ENCODE measurements at places on chromosomes 3 and 15.
A peak's percentile ranks its signal among the peaks of the same experiment; 100 is the strongest.

- DNase-seq: no peak
Measured at GRCh38 chr3:59551834-59552233, 502.0 kb upstream of the CFAP20DC start.

DNA sequence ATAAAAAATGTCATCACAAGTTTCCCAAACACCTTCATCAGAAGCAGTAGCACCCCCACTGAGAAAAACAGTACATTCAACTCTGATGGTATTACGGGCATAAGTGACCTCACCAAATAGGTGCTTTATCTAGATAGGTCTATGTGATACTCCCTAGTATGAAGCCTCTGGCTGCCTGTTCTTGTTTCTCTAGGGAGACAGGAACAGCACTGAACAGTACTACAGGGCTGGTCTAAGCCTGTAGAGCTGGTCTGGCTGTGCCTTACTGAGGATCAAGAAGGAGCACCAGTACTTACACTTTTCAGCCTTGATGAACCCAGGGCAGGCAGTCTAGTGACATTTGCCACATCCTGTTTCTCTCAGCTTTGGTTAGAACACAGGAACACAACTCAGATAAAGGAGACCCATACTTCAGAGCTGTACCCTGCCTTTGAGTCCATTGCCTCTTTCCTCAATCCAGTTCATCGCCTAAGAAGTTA, 35.9 kb downstream of the OXNAD1 start:
- peak; percentile 29 for DNase-seq

GRCh38 chr3:164940745-164941144, 137.6 kb downstream of the SI start:
- no peak for DNase-seq

DNA sequence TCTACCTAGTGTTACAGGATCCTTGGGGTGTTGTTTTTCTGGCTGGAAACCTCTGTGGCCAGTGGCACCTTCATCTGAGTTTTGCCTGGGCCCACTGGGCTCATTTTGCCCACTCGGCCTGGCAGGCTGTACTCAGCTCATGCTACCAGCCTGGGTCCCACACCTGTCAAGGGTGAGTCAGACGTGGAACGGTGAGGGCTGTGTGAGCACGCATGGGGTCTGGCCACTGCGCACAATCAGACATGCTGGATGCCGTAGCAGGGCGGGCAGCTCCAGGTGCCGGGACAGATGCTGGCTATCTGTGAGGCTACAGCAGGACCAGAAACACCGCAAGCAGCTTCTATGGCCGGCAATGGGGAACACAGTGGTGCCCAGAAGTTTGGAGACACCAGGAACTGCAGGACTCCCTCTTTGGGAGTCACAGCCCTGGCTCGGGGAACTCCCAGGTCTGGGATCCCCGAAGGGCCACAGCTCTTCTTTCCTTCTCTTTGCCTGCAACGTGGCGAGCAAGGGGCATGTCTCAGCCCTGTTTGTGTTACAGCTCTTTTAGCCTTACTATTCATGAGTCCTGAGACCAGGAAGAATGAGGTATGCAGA, 35.9 kb upstream of the DNAJC13 start:
- no peak for DNase-seq

DNA sequence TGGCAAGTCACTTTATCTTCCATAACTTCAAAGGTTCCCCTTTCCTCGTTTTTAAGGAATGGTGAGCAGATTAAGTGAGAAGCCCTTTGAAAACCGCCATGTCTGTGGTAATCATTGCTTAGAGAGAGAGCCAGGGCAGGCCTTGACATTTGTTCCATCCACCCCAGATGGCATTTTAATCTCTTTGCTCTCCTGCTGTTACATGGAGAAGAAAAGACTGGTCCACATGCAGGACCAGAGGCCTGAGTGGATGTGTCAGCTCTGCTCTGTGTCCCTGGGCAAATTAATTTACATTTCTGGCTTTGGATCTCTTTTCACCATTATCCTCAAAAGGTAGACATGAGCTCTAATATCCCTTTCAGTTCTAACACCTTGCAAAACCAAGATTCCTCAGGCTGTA, 157.3 kb upstream of the LPP start:
- no peak for DNase-seq

DNA sequence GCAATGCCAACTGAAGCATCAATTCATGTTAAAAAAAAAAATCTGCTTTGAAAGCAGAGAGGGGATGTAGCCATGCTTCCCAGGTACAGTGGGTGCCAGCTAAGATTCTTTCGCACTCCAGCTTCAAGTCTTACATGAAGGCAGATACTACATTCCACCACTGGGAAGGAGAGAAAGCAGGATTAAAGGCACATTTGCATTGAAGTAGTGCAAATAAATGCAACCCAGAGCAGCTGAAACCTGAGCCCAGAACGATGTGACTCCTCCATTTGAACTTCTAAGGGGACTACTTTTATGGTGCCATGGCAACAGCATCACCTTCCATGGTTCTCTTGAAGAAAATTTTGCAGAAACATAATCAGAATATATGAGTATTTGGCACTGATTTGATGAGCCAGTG, 19.1 kb upstream of the GJD2 start:
- DNase-seq: no peak

DNA sequence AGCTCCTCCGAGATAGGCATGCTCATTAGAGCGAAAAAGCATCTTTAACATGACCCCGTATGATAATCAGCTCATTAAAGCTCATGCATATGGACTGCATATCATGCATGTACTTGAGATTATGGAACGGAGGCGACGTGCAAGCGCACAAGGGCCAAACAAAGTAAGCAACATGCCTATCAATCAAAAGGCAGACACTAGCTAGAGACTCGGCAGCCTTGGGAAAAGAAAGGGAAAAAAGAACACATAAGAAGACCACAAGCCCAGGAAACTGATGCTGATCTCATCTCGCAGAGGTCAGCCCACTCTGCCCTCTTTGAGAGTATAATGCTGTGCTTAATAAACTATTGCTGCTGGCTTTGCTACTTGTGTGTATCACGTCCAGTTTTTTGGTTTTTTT, 2.6 kb upstream of the ACOX2 start:
- DNase-seq: no peak

GRCh38 chr3:46131884-46132450, 76.1 kb downstream of the CCR1 start:
- no peak for DNase-seq

DNA sequence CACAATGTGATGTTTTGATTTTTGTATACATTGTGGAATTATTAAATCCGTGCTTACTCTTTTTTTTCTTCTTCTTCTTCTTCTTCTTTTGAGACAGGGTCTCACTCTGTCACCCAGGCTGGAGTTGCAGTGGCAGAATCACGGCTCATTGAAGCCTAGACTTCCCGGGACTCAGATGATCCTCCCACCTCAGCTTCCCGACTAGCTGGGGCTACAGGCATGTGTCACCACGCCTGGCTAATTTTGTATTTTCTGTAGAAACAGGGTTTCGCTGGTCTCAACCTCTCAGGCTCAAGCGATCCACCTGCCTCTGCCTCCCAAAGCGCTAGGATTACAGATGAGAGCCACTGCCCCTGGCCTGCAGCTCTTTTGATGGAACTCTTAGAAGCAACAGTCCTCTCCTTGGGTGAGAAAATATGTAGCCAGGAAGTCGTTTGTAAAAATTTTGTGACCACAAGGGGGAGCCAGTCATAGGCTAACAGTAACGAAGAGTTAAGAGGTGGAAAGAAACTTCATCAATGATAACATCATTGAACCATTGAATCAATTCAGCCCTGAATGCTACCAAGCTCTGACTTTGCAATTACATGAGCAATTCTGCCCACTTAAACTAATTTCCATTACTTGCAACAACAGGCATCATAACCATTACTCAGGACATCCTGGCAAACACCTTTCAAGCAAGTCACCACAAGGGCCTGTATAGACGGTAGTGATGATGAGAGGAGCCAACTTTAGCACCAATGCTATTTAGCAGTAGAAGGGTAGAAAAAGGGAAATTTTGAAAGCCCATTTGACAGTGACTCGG, 16.7 kb upstream of the CMTM7 start:
- DNase-seq: peak; percentile 26

DNA sequence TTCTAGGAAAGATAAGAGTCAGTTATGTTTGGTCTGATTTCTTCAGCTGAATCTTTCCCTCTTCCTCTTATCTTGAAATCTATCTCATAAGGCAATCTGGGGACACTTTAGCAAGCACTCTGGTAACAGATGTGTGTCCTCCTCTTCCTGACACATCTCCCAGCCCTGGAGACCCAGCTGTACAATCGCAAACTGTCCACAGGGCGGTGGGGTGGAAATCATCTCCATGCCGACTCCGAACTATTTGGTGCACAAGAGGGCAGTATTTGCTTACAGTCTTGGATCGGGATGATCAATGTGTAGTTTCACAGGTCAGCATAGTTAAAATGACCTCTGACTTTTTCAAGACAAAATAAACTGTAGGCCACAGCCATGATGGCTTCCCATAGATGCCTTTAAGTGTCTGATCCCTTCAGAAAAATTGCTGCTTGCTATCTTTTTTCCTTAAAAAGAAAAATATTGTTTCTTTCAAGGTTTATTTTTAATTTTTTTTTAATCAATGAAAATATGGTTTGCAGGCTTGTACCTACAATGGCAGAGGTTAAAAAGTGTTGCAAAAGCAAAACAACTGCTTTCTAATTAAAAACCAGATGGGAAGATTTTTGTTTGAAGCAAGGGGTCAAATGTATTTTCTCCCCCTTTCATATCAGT, 17.7 kb downstream of the EEFSEC start:
- peak; percentile 97 for DNase-seq

- no peak for DNase-seq
Measured at GRCh38 chr3:24523988-24524727, 29.5 kb upstream of the THRB start.

GRCh38 chr3:59696783-59697182, 647.0 kb upstream of the CFAP20DC start:
- no peak for DNase-seq

DNA sequence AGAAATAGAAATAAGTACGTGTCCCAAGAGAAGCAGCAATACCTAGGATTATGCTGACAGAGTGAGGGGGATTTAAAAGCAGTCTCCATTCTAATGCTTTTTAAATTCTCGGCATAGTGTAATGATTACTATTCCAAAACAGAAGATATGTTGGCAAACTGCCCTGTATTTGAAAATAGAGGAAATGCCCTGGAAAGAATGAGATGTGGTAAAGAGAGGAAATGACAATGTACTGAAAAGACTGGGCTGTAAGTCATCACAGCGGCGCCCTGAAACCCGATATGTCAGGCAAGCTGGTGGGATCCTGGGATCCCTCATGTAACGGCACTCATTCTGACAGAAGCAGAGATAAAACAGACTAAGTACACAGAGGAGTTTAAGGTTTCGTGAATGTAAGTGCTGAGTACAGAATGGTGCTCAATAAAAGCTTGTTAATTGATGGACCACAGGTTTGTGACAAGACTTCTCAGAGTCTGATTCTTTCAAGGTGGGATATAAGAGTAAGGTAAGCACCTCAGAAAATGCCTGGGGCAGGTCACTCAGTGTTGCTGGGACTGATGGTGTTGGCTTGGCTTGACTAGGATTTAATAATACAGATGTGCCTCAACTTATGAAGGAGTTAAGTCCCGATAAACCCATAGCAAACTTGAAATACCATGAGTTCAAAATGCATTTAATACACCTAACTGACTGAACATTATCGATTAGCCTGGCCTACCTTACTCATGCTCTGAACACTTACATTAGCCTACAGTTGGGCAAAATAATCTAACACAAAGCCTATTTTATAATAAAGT, 91.4 kb downstream of the NFKBIZ start:
- peak; percentile 47 for DNase-seq
